NCI-H748 treated with DMSO at 0.1 percent for 48 hours (cell line): ENCODE measurements at places on chromosomes 1 and 21.

- no peak for DNase-seq
These were observed 3.2 kb downstream of the TMEM201 start for GRCh38 chr1:9591669-9592509.

DNA sequence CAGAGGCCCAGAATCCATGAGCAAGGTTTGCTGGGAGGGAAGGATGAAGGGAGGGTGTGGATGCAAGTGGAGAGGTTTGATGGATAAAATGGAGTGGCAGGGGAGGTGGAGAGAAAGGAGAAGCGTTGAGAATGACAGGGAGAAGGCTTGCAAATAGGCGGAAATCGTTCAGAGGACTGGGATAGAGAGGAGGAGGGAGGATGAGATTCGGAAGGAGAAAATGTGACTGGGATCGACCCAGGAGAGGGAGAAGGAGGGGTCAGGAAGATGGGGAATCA is 376 bp downstream of the AVPR1B start:
- DNase-seq: no peak

- no peak for DNase-seq
These were observed 720 bp upstream of the TMCC2 start for GRCh38 chr1:205226868-205227583.

- no peak for DNase-seq
These were observed 153.1 kb downstream of the GRIK1 start for GRCh38 chr21:29786496-29787360.

DNA sequence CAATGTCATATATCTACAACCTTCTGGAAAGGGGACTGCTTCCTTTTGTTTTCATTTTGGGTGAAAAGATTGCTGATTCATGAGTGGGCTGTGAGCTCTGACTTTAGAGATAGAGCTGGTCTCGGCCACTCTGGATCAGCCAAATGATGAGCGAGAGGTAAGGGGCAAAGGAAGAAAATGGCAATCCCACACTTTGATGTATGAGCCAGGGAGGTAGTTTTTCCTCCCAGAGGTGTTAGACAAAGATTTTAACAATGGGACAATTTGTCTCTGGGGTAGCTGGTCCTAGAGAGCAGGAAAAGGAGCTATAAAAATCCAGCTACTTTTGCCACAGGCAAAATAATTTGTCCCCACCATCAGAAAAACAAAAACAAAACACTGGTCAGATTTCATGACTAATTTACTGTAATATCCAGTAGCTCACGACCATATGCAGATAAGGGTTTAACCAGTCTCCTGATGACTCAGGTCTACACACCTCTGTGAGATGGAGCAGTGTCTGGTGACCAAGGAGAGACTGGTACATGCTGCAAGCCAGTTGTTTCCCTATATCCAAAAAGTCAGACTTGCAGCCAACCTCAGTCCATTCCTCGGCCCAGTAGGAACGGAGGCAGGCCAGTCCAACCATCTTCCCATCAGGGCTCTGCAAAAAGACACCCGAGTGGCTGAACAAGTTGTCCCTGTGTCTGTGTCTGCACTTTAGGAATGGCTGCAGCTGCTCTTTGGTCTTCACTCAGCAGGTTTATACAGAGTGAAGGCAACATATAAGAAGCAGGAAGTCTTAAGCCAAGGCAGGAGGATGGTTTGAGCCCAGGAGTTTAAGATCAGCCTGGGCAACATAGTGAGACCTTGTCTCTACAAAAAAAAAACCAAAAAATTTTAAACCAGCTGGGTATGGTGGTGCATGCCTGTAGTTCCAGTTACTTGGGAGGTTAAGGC is 29.2 kb downstream of the DNASE2B start:
- no peak for DNase-seq

- no peak for DNase-seq
These were observed 44.9 kb upstream of the USP24 start for GRCh38 chr1:55259911-55260609.

GRCh38 chr1:59522925-59523505 is 226.1 kb downstream of the FGGY start:
- DNase-seq: no peak

DNA sequence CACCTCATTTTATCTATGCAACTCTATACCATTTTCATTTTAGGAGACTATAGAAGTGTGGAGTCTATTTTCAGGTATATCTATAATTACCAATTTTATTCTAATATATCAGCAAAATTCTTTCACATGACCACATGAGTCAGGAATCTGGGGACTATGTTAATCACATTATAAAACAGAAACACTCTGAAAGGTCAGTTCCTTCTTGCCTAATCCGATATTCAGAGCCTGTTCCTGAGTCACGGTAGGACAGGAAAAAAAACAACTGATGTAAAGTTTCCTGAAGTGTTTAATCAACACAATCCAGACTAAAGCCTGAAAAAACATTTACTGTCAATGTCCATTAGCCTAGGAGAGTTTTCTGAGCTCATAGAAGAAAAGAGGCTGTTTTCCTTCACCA is 1902.3 kb downstream of the NCAM2 start:
- DNase-seq: no peak

GRCh38 chr1:29555043-29555620 is 318.8 kb downstream of the PTPRU start:
- no peak for DNase-seq

DNA sequence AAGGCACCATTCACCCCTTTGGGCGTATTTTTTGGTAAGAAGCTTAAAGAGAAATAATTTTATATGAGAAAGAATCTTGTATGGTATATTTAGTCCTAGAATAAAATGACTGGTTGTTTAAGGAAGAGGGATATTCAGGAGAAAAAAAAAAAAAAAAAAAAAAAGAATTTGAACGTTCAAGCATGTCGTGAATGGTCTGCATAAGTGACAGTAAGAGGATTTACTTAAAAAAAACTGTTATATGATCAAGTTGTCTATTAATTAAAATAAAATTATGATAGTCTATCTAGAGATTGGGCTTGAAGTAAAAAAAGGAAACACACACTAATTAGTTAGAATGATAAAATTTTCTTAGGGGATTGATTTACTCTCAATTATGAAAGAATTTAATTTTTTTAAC is 11.7 kb upstream of the OR14I1 start:
- DNase-seq: no peak

- DNase-seq: no peak
These were observed 6.0 kb downstream of the TRIT1 start for GRCh38 chr1:39877231-39877778.

DNA sequence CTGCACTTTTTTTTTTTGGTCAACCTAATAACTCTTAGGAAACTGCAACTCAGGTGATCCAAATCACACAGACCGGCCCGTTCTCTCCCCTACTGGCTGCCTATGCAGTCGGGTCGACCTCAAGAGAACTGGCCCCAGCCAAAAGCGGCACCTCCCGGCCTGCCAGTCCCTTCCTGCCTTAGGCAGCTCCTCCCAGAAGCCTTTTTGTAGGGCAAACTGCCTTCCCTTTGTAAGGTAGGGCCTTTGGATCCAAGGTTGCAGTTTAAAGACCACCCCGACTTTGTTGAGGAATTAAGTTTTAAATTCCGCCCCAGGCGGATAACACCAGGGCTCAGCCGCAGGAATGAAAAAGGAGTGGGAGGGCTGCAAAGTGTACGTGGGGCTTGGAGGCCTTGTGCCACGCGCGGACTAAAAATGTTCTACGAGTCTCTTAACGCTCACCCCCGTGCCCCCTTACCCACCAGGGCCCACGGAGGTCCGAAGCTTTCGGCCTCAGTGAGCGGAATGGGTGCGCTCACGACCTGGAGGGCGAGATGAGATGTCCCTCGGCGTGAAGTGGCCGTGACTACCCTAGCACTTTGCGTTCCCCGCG is 642 bp upstream of the ST3GAL3 start:
- DNase-seq: peak; percentile 84

DNA sequence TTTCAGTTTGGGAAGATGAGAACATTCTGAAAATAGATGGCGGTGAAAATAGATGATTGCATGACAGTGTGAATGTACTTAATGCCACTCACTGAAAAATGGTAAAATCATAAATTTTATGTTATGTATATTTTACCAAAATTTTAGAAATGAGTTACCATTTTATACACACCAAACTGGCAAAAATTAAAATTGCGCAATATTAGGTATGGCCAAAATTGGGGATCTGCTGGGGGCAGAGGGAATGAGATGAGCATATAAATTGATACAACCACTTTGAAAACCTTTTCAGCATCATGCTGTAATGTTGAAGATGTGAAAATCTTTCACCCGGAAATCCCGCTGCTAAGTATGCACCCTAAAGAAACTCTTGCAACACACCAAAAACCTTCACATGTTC is 10.8 kb upstream of the TMPRSS2 start:
- no peak for DNase-seq

DNA sequence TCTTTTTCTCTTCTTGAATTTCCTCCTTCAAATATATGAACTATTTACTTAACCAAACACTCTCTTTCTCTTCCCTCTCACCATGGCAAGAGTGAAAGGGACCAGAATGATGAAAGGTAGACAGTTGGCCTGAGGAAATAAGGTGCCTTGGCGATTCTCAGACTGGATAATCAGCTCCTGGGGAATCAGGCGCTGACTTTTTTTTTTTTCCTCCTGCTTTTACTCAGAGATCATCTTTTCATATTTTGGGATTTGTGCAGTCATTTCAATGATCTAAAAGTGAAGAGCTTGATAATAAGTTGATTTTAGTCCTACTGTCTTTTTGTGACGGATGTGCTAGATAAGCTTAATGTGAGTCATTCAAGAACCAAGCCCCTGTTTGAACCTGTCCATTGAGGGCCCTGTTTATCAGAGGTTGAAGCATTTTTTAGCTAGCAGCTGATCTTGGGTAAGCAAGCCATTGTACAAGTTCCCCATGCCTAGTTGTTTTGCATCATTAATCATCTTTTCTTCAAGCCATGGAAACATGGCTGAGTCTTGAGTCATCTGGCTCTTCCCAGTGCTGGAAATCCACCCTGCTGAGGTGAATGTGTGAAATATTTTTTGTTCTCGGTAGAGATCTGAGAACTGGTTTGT is 40.8 kb downstream of the ITSN1 start:
- DNase-seq: no peak

DNA sequence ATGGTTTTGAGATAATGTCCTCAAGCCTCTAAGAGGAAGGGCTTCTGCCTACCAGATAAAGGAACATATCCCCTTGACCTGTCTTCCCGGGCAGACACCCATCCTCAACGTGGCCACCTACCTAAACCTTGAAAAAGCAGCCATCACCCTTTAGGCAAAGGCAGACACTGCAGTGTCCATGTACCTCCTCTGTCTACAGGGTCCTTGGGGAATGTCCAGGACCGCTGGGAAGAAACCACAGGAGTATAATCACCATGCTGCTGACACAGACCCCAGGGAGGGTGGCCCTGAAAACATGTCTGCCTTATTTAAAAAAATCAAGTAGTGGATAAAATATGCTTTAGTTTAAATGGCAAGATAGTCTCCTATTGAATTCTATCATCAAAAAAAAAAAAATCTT is 16.6 kb downstream of the BCAR3 start:
- DNase-seq: no peak

- no peak for DNase-seq
These were observed 50.5 kb upstream of the GFI1 start for GRCh38 chr1:92536980-92537884.

- no peak for DNase-seq
These were observed 586.5 kb downstream of the PTBP2 start for GRCh38 chr1:97308131-97308530.

- no peak for DNase-seq
These were observed 38.5 kb upstream of the TDRD10 start for GRCh38 chr1:154463512-154463990.
